ENCODE measurements at places on chromosomes 13 and 19.
A peak's percentile ranks its signal among the peaks of the same experiment; 100 is the strongest.

GRCh38 chr13:73873940-73874830, 260.0 kb downstream of the KLF12 start:
- DNase-seq = no peak

GRCh38 chr19:1471010-1471514, 8.0 kb downstream of the C19orf25 start:
- no peak for DNase-seq

DNA sequence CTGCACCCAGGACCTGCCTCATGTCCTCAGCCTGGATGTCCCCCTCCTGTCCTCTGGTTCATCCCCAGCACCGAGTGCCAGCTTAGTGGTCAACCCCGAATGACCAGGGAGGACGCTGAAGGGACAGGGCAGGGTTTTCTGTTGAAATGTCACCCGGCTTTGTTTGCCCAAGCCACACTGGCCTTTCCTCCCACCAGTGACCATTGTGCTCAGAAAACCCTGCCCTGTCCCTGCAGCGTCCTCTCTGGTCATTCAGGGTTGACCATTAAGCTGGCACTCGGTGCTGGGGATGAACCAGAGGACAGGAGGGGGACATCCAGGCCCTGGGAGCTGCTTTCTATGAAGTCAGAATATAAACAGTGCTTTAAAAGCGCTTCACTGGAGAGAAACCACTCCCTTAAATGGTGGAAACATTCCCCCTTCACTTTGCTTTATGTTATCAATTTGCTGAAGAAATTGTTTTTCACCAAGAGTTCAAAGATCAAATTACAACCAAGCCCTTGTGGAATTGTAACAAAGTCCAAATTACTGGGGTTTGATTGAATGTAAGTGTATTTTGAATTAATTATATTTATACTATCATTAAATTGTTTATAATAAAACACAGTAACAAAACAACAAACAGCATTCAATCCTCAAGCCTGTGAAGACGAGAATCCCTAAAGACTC, 21.4 kb downstream of the CARS2 start:
- DNase-seq = no peak

GRCh38 chr13:98515818-98516465, 61.0 kb downstream of the STK24 start:
- no peak for DNase-seq

- no peak for DNase-seq
These were observed 12.5 kb downstream of the DCAF15 start for GRCh38 chr19:13964776-13965175.

DNA sequence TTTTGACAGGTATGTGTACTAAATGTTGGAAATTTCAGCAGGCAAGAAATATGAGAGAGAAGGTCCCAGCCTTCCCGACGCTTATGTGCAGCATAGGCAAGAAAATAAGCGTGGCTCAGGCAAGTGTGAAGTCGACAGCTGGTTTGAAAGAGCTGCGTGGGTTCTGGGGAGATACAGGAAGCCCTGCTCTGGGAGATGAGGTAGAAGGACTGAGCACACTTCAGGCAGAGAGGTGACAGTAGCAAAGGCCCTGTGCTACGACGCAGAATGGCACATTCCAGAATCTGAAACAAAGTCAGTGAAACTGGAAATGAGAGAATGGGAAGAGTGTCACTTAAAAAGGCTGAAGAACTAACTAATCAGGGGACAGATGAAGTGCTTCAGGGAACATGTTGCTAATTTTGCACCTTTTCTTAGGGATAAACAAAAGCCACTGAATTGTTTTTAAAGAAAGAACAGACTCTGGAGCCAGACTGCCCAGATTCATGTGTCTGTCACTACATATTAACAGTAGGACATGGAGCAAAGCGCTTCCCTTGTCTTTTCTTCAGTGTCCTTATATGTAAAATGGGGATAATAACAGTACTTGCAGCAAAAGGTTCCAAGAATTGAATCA, 160.1 kb downstream of the SPRY2 start:
- no peak for DNase-seq

- no peak for DNase-seq
These were observed at the start of gene CPT1C for GRCh38 chr19:49690656-49691242. Gene CPT1C (plus strand): TSS chr19:49691116. CDS start chr19:49692253, 1,137 bp downstream.

- peak; percentile 6 for DNase-seq
These were observed 147.3 kb downstream of the SLC7A1 start for GRCh38 chr13:29448174-29448573.

GRCh38 chr13:46637213-46637612, 84.2 kb downstream of the LRCH1 start:
- no peak for DNase-seq

DNA sequence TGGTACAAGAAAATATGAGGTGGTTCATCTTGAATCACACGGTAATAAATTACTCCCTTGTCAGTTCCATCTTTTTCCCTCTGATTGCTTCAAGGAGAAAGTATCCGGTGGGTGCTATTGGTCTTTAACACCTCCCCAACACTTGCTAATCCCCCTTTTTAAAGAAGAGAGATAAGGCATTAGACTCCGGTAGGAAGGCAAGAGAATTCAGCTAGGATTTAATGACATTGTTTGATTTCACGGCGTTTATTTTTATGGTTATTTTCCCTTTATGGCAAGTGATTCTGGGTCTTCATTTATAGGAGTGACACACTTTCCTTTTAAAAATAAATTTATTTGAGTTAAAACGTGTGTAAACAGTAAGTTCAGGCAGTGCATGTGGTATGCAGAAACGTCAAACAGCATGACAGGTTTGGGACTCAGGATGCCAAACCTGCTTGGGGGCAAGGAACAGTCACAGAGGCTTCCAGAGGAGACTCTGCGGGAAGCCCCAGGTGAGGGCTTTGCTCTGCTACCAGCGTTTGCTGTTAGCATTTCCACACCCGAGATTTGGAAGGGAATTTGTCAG, 36.5 kb downstream of the TSHZ3 start:
- no peak for DNase-seq

DNA sequence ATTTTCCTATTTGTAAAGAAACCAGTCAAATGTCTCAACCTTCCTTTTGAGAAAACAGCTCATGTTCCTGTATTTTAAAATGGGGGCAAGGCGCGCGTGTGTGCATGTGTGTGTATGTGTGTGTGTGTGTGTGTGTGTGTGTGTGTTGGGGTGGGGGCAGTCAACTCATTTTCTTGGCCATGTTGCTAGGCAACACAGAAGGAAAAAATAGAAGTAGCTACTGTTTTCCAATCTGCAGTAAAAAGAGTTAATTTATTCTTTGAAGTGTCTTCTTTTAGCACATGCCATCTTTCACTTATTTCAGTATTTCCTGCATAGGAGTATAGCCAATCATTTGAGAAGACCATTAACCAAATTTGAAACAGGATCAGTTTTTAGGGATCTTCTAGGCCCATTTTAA, 279.3 kb downstream of the DCLK1 start:
- no peak for DNase-seq

- DNase-seq = no peak
These were observed 40.7 kb downstream of the MZT1 start for GRCh38 chr13:72686766-72687165.

GRCh38 chr19:8335343-8336071, 7.6 kb downstream of the KANK3 start:
- DNase-seq = no peak

DNA sequence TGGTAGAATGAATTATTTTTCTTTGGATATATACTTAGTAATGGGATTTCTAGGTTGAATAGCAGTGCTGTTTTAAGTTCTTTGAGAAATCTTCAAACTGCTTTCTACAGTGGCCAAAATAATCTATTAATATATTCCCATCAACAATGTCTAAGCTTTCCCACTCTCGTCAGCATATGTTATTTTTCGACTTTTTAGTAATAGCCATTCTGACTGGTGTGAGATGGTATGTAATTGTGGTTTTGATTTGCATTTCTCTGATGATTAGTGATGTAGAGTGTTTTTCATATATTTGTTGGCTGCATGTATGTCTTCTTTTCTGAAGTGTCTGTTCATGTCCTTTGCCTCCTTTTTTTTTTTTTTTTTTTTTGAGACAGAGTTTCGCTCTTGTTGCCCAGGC, 90.2 kb upstream of the CSNK1A1L start:
- no peak for DNase-seq

- DNase-seq = no peak
These were observed 3.2 kb upstream of the PROZ start for GRCh38 chr13:113155201-113155600.

- no peak for DNase-seq
These were observed 65.5 kb upstream of the SIAH3 start for GRCh38 chr13:45917019-45917418.

DNA sequence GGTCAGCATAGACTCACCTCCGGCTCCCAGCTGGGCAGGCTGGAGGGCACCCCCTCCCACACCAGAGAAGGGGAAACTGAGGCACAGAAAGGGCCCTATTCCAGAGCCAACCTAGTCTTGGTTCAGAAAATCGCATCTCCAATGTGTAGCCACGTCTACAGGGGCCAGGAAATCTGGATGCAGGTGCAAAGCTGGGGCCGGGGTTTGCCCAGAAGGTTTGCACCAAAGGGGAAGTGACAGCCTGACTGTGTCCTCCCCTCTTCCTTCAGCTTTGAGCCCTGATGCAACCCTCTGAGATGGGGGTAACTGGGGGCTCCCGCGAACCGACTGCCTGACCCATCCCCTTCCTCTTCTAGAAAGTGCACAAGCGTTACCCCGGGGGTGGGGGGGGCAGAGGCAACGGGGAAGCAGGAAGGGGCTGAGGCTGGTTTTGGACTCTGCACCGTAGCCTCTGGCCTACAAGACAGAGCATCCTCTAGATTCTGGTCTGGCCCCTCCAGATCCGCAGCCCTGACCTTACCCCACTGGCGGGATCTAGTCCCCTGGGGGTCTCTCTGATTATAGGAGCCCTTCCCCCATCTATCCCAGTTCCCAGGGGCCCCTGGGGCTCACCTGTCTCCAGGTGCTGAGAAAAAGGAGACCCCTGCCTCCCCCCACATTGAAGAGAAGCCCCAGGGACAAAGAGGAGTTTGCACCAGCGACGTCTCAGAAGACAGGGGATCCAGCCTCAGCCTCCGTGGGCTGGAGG, 1.1 kb upstream of the ONECUT3 start:
- DNase-seq = no peak

GRCh38 chr13:50527612-50528509, 315.6 kb downstream of the DLEU7 start:
- DNase-seq = no peak

GRCh38 chr13:49527123-49527522, 31.4 kb downstream of the PHF11 start:
- no peak for DNase-seq

- DNase-seq = no peak
These were observed 46.8 kb downstream of the LATS2 start for GRCh38 chr13:21014502-21015170.

DNA sequence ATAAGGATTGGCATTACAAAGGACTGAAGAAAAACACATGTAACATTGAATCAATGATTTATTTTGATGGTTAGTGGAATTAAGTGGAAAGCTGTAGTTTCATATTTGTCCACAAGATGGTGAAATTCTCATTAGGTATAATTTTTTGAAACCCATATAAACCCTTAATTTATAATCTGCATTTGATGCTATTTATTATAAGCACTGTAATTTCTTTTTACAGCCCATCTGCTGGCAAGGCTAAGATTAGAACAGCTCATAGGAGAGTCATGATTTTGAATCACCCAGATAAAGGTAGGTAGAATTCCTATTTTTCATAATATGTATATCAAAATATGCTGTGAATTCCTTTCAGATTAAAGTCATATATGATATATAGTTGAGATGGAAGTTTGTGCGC, 62.2 kb downstream of the DNAJC15 start:
- DNase-seq = peak; percentile 45
